ENCODE measurements at places on chromosomes 1 and 21. TPM values are rescaled to one million over a fixed set of nuclear protein-coding genes. Genes with fewer than 3 reads are reported as not detected.

Gene MMEL1
- total RNA-seq, result 7.8 TPM

Gene PAPPA2
- 9.4 TPM for total RNA-seq

Gene PDC
- total RNA-seq, result not detected

Gene PRDM15
- total RNA-seq, result 14.7 TPM

Gene CACHD1
- total RNA-seq, result 16.9 TPM

All from parietal lobe (tissue), 2 donors.